ENCODE measurements at places on chromosomes 16 and 17.

DNA sequence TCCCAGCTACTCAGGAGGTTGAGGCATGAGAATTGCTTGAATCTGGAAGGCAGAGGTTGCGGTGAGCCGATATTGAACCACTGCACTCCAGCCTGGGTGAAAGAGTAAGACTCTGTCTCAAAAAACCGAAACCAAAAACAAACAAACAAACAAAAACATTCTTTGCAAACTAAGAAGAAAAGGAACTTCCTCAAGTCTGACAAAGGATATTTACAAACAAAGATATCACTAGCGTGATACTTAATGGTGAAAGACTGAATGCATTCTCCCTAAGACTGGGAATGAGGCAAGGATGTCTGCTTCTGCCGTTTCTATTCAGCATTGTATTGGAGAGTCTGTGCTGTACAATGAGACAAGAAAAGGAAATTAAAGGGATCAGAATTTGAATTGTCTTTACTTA lies 10.5 kb upstream of the MPO start:
- DNase-seq, result no peak

DNA sequence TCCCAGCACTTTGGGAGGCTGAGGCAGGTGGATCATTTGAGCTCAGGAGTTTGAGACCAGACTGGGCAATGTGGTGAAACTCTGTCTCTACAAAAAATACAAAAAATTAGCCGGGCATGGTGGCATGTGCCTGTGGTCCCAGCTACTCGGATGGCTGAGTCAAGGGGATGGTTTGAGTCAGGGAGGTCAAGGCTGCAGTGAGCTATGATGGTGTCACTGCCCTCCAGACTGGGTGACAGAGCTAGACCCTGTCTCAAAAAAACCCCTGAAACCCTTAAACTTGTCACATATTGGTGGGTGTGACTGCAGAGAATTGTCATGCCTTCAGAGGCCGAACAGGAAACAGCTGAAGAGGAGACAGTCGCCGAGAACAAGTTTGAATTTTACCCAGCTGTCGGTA lies 13.4 kb downstream of the RPTOR start:
- DNase-seq, result no peak

GRCh38 chr17:64182325-64183012 lies 52.5 kb upstream of the ERN1 start:
- DNase-seq, result no peak

GRCh38 chr16:82832821-82833220 lies 206.1 kb downstream of the CDH13 start:
- no peak for DNase-seq

DNA sequence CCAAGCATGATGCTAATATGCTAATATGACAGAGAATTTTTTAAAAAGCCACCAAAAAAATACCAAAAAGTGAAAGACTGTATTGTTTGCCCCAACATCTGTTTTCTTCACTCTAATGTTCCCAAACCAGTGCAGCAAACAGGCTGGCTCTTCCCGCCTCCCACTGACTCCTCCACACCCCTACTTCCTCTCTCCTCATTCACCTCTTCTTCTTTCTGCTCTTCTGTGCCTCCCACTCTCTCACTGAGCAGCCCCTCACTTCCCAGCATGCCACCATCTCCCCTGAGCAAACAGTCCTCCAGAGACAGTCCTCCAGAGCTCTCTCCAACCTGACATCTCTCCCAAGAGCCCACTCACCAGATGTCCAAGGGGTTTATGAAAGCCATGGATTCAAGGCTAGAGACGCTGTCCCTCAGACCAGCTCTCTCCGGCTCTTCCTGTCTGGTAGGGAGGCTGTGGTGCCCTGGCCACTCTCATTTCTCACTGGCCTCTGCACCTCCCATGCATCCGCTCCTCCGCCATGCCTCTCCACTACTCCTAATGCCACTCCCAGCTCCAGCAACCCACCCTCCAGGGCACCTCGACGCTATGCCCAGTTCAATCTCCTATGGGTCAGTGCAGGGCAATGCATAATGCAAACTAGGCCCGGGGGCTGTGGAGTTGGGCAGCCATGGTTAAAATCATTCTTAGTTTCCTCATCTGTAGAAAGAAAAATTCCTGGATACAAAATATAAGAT lies 52.9 kb downstream of the ANKRD11 start:
- no peak for DNase-seq

- no peak for DNase-seq
Measured at GRCh38 chr16:48008011-48008525, 147.7 kb downstream of the ABCC12 start.

DNA sequence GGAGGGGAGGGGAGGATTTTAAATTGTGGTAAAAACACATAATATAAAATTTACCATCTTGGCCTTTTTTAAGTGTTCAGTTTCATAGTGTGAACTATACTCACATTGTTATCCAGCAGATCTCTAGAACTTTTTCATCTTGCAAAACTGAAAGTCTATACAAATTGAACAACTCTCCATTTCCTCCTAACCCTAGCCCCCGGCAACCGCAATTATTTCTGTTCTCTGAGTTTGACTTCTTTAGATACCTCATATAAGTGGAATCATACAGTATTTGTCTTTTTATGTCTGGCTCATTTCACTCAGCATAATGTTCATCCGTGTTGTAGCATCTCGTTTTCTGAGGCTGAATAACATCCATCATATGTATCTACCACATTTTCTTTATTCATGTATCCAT lies 30.0 kb upstream of the MRTFB start:
- no peak for DNase-seq

DNA sequence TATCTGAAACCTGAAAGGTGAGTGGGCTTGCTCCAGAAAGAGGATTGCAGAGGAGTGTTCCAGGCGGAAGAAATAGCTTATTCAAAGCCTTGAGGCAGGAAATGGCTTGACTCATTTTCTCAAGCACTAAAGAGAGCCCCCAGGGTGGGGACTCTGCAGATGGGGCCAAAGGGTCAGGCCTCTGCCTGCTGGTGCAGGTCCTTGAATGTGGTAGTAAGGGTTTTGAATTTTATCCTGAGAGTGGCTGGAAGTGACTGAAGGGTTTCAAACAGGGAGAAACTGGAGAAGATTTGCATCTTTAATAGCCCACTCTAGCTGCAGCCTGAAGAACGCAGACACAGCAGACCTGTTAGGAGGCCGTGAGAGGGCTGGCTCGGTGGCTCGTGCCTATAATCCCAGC lies 144.4 kb downstream of the CCT6B start:
- no peak for DNase-seq

DNA sequence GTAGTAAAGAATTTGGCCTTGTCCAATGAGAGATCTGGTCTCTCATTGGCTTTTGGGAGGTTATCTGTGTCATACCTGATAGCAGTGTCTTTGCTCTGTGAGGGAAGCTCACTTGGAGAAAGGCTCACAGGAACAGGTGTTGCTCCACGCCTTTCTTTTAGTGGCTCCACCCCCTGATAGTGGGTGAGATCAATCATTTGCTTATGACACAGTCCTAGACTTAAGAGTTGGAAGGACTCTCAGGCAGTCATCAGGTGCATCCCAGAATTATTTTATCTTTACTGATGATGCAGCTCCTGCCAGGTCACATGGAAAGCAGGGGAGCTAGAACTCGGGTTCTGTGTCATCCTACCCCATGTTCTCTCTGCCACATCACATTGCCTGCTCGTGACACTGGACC lies 59.3 kb downstream of the CENPV start:
- no peak for DNase-seq

GRCh38 chr16:66376577-66377305 lies 10.2 kb downstream of the CDH5 start:
- DNase-seq, result no peak

DNA sequence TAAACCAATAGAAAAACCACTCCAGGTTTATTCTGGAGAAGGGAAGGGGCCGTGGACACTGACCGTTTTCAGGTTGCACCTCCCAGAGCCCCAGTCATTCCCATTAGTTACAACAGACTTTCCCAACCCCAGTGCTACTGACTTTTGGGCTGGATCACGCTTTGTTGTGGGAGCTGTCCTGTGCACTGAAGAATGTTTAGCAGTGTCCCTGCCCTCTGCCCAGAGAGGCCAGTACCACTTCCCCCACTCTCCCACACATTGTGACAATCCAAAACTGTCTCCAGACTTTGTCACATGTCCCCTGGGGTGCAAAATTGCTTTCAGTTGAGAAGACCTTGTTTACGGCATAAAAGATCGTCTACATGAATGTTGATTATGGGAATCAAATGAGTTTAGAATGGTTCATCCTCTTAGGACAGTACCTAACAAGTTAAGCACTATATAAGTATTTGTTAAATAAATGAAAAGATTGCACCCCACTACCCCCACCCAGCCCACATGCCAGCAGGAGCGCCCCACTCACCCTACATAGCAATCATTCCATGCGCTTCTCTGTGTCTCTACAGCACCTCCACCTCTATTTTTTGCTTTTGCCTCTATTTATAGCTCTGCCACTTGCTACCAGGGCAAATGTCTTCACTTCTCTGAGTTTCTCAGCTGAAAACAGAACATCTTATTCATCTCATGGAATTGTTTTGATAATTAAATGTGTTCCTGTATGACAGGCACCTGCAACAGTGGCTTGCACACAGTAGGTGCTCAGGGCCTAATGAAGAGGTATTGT lies 104.9 kb downstream of the AXIN2 start:
- no peak for DNase-seq

DNA sequence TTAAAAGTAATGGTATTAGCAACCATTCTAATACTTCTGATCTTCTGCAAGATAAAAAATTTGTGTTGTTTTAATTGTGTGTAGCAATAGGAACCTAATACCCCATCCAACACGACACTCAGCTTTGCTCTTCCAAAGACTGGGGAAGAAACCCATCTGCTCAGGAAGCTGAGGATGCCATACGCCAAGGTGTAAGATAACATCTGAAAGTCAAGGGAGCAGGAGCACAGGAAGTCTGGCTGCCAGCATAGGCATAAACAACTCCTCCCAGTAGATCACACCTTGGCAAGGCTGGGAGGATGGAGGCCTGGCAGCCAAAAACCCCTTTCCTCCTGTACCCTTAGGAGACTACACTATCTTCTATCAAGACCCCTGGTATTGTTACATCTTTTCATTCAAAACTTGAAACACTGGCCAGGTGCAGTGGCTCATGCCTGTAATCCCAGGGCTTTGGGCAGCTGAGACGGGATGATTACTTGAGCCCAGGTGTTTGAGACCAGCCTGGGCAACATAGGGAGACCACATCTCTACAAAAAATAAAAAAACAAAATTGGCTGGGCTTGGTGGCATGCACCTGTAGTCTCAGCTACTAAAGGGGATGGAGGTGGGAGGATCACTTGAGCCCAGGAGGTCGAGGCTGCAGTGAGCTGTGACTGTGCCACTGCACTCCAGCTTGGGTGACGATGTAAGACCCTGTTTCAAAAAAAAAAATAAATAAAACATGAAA lies 5.7 kb upstream of the SPHK1 start:
- DNase-seq, result no peak

DNA sequence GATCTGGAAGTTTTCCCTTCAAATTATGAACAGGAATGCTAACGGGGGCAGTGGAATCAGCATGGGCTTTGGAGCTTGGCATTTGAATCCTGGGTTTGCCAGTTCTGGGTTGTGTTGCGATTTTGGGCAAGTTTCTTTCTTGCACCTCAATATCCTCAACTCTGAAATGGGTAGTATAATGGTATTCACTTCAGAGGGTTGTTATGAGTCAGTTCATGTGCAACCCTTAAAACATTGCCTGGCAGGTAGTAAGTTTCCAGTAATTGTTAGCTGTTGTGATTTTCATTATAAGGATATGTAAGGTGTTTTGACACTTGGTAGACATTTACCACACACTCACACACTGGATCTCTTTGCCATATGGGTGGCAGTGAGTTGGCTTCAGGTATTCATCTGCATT lies 33.4 kb downstream of the SNX29 start:
- no peak for DNase-seq

GRCh38 chr16:15900901-15901500 lies 12.6 kb upstream of the CEP20 start:
- no peak for DNase-seq

DNA sequence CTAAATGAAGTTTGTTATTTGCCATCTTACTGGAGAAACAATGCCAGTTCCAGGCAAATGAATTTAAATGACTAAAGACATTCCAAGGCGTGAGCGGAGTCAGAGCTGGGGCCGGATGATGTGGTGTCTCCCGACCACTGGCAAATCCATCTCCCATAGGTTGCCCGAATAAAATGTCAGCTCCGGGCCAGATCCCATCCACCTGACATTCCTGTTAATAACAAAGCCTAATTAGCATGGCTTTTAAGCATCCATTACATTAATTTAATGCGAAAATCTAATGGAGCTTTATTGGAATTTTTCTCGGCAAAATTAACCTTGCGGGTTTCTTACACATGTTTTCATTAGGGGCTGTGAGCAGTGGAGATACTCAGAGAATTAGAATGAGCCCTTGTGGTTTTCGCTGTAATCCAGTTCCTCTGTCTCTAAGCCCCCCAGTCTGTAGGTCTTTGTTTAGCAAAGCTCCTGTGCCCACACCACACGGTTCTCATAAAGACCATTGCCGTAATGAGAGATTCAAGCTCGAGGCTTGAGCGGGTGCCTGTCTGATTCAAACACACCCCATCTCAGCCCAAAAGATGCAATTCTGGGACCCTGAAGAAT lies 123.3 kb downstream of the CCT6B start:
- DNase-seq, result no peak

GRCh38 chr17:51044976-51045375 lies 75.7 kb downstream of the SPAG9 start:
- DNase-seq, result no peak

DNA sequence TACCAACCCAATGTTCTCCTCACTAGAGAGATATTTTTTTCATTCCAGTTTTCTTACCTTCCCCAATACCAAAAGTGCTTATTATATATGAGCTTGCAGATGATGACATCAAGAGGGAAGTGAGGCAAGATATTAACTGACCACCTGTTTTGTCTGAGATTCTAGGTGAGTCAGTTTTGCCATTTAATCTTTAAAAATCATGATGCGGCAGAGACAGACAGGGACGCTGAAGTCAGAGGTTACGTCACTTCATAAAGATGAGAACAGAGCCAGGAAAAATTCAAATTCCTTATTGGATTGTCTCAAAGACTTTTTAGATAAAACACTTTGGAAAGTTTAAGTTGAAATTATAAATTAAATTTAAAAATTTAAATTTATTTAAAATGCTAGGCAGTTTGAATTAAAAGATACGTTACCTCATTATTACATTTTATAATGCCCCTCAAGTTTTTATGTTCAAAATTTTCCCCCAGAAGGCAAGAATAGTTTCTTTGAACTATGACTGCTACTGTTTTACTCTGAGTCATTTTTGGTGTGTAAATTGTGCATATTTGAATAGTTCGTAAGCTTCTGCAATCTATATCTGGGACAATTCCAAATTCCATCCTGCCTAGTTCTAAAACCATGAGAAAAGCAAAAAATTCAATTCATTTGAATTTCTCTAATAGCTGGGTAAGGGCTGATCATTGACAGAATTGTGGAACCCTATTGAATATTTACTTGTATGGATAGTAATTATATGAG lies 839.6 kb upstream of the GOT2 start:
- no peak for DNase-seq

DNA sequence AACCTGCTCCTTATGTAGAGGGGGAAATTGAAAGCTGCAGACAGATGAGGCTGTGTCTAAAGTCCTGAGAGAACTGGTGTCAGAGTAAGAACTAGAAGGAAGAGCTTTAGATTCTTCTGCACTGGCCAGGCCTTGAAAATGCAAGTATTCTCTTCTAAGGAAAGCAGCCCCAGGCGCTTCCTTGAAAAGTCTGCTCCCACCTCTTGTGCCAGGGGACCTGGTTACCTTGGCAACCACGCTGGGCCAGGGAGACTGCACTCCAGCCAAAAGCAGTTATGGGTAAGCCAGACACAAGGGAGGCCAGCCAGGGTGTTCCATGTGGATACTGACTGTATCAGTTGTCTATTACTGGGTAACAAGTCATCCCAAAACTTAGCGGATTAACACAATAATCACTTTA lies 228.6 kb upstream of the SDK2 start:
- DNase-seq, result no peak

- no peak for DNase-seq
Measured at GRCh38 chr16:75109732-75110243, 6.8 kb downstream of the LDHD start.

- DNase-seq, result no peak
Measured at GRCh38 chr16:7218936-7219335, 113.7 kb upstream of the RBFOX1 start.

All from iPS DF 19.7 (cell line).